ENCODE measurements at places on chromosomes 5 and 9.
A peak's percentile ranks its signal among the peaks of the same experiment; 100 is the strongest.

DNA sequence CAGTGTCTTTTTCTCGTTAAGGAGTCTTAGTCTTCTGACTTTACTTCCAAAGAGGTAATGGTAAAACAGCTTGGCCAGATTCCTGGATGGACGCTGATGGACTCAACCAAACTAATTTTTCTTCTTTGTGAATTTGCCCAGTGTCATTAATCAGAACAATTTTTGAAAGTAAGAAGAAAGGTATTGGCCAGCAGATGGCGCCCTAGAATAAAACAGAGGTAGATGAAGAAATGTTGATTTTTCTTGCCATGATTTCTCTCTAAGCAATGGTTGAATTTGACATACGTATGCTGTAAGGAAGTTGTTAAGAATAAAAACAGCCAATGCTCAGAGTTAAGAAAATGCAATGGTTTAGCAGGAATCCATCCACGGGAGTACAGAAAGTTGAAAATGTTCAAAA, 500.0 kb downstream of the DIRAS2 start:
- peak; percentile 61 for DNase-seq

DNA sequence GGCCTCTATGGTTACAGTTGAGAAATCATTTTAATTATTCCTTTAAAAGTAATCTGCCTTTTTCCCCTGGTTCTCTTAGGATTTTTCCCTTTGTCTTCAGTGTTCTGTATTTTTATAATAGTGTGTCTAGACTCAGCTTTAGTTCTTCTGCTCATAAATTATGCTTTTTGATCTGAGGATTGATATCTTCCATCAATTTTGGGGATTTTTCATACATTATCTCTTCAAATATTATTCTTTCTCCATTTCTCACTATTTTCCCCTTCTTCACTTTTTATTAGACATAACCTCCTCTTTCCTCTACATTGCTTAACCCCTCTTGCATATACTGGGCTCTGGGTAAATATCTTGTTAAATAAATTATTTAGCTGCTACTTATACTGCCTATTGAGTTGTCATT, 36.3 kb upstream of the IL13 start:
- DNase-seq, result no peak

GRCh38 chr5:116658141-116658540, 83.5 kb upstream of the SEMA6A start:
- no peak for DNase-seq

GRCh38 chr9:92658611-92659010, 11.3 kb downstream of the IPPK start:
- DNase-seq, result no peak

- DNase-seq, result peak; percentile 59
Measured at GRCh38 chr5:181187500-181188213, 17.3 kb downstream of the TRIM7 start.

GRCh38 chr9:107999011-107999410, 509.4 kb upstream of the KLF4 start:
- no peak for DNase-seq

GRCh38 chr5:96244696-96245095, 188.4 kb downstream of the PCSK1 start:
- no peak for DNase-seq

GRCh38 chr5:2207109-2207399, 324.3 kb upstream of the IRX4 start:
- DNase-seq, result no peak

DNA sequence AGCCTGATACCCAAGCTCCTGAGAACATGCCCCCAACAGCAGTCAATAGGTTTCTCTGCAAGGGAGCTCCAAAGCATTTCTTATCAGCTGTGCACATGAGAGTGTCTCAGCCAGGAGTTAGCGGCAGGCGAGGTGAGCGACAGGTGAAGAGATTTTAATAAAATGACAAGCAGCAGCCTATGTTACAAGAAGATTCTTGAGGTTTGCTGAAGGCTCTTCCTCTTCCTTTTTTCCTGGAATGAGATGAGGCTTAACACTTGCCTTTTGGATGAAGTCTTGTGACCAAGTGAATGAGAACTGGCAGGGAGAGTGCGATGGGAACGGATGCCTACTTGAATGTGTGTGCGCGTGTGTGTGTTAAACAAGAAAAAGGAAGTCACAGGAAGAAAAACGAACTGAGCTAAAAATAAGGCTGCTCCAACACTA, 76.1 kb downstream of the SHB start:
- DNase-seq, result no peak

GRCh38 chr9:93080406-93080805, 15.6 kb upstream of the CARD19 start:
- no peak for DNase-seq

GRCh38 chr9:23682891-23683431, 143.1 kb downstream of the ELAVL2 start:
- no peak for DNase-seq

DNA sequence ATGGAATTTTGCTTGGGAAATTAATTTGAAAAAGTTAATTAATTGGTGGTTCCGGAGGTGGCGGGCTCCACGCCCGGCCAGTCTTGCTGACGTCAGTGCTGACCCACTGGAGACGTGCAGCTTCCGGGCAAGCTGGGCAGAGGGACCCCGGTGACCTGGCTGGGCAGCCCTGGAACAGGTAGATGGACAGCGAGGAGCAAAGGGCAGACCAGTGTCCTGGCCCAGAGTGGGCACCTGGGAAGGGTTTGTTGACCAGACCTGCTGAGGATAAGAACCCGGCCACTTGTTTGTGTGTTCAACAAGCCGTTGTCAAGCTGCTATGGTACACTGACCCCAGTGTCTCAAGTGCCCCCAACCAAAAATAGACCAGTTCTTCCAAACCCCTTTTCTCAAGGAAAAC, 17.5 kb downstream of the CXXC5 start:
- no peak for DNase-seq

DNA sequence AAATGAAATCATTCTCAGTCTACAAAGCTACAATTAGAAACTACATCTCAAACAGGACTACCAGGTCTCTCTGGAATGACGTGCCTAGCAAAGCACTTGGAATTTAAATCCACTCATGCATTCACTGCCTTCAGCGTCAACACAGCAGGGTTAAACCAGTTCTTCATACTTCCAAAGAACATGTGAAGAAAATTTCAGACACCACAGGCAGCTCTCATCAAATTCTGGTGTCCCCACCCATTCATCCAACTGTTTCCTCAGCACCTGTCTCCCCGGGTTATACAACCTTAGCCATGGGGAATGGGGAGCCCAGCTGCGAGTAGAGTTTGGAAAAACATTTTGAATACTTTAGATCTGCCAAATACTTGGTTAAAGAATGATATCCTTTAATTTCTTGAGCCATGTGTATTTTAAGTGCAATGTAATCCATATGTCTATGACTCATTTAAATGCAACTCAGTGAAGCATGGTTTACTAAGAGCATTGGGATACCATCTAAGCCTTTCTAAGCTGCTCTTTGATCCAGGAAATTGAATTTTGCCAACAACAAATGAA, 17.5 kb downstream of the ADAM19 start:
- DNase-seq, result no peak

GRCh38 chr9:127458921-127459320, 7.6 kb downstream of the LRSAM1 start:
- DNase-seq, result no peak

DNA sequence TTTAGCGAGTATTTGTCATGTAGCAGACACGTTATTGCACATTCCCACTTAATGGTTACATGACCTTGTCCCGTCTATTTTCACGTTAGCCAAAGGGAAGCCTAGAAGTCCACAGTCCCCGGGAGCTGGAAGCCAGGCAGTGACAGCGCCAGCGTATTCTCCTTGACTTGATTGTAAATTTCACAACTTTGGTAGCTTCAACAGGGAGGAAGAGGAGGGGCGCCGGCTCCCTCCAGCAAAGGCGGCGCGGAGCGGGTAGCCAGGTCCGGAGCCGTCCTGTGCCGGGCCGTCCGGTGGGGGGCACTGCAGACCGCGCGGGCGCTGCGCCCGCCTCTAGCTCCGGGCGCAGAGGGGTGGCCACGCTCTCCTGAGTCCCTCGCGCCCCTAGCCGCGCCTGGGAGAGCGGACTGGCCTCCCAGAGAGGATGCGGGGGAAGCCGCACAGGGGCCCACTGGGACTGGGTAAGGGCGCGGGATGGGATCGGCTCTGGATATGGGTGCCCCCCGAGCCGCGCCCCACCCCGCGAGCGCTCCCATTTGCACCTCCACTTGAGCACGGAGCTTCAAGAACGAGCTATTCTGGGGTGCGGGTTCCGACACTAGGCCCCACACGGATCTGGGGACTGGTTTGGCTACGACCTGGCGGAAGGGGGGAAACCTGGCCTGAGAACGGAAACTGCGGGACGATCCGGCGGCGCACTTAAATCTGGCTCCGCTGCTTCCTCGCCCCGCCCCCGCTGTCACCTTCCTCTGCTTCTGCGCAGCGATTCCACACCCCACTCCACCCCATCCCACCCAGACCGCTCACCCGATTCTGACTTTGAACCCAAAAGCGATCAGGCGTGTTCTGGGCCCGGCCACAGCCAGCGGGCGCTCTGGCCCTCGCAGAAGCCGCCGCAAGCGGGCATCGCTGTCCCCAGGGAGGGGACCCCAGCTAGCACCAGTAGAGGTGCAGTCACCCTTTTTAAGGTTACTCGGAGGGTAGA, 23.8 kb downstream of the KLF4 start:
- DNase-seq, result peak; percentile 58

- DNase-seq, result no peak
Measured at GRCh38 chr5:174151599-174152181, 106.2 kb downstream of the NSG2 start.

GRCh38 chr9:77752554-77752953, 104.4 kb upstream of the GNA14 start:
- DNase-seq, result no peak

GRCh38 chr5:38249812-38250211, 8.5 kb upstream of the EGFLAM start:
- no peak for DNase-seq

GRCh38 chr5:67669916-67670315, 473.3 kb upstream of the CD180 start:
- DNase-seq, result no peak

DNA sequence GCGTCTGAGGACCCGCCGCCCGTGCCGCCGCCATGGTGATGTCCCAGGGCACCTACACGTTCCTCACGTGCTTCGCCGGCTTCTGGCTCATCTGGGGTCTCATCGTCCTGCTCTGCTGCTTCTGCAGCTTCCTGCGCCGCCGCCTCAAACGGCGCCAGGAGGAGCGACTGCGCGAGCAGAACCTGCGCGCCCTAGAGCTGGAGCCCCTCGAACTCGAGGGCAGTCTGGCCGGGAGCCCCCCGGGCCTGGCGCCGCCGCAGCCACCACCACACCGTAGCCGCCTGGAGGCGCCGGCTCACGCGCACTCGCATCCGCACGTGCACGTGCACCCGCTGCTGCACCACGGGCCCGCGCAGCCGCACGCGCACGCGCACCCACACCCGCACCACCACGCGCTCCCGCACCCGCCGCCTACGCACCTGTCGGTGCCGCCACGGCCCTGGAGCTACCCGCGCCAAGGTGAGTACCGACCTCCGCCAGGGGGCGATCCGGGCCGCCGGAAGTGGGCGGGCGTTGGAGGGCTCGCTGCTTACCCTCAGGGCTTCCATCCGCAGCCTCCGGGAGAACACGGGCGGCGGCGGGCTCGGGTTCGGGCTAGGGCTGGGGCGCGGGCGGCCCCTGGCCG, 8.5 kb downstream of the PRR7 start:
- DNase-seq, result peak; percentile 81

DNA sequence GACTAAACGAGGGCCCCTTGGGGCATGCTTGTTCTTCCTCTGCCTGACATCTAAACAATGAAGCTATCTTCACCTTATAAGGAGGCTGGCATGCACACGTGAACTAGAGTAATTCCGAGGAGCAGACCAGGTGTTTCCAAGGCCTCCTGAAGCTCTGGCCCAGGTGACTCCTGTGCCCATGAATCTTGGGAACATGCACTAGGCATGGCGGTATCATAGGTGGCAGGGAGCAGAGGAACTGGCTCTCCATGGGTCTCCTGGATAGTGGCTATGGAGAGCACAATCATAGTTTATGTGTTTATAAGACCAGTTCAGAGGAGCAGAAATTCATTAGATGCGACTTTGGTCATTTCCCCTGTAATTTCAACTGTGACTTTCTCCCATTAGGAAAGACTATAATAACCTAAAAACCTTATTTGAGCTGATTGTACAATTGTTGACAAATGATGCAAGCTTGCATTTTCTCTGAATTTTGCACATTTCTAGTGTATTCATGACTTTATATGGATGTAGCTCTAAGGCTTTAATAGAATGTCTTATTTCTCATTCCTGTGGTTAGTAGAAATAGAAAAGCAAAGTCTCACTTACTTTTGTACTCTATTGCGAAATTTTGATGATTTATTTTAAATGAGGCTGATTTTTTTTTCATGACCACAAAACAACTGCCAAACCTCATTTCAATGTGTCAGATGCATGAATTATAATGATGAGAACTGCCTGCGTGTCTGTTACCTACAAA, 135.3 kb upstream of the RPS23 start:
- no peak for DNase-seq

- no peak for DNase-seq
Measured at GRCh38 chr5:43560128-43560527, 3.3 kb upstream of the PAIP1 start.

DNA sequence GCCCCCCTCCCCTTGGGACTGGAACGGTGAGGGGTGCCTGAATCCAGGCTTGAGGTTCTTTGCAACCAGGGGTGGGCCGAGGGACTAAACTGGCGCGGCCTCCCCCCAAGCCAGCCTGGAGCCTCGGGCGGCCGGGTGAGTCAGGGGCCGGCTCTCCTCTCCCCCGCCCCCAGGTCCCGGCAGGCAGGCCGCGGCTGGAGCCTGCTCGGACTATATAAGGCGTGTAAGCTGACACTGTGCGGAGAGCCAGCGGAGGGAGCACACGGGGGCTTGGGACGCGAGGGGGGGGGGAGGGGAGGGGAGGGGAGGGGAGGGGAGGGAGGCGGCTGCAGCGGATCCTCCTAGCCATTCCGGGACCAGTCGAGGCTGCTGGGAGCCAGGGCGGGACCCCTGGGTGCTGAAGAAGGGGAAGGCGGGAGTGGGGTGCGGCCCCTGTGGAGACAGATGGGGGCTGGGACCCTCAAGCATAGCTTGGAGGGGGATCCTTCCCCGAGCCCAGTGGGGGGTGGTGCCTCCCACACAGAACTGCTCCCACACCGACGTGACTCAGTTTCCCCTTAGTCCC, 595 bp downstream of the PDLIM7 start:
- DNase-seq, result peak; percentile 71

DNA sequence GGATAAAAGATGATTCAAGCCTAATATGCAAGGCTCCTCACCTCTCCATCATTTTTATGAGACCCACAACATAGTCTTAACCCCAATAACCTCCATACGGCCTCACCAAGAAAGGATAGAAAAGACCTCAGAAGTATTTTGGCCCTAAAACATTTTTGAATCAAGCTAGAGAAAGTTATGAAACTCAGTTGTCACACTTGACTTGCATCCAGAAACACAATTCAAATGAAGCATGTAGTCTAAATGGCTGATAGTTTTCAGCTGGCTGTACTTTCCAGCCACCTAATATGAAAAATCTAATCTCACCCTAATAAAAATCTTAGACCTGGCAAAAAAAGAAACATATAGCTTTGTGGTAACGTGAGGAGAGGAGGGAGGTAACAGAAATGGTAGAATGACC, 116.1 kb downstream of the ARL15 start:
- DNase-seq, result no peak

GRCh38 chr5:69517763-69518212, 25.2 kb downstream of the OCLN start:
- no peak for DNase-seq

All from WERI-Rb-1 (cell line).